ENCODE measurements at places on chromosomes 3 and 15. TPM values are rescaled to one million over a fixed set of nuclear protein-coding genes. Genes with fewer than 3 reads are reported as not detected.

The NMNAT3 gene
- total RNA-seq, result 7.6 TPM

- no peak for DNase-seq
Observed at GRCh38 chr3:122390665-122391064, 6.7 kb downstream of the FAM162A start.

- no peak for DNase-seq
Observed at GRCh38 chr3:128327606-128328031, 139.1 kb downstream of the DNAJB8 start.

DNA sequence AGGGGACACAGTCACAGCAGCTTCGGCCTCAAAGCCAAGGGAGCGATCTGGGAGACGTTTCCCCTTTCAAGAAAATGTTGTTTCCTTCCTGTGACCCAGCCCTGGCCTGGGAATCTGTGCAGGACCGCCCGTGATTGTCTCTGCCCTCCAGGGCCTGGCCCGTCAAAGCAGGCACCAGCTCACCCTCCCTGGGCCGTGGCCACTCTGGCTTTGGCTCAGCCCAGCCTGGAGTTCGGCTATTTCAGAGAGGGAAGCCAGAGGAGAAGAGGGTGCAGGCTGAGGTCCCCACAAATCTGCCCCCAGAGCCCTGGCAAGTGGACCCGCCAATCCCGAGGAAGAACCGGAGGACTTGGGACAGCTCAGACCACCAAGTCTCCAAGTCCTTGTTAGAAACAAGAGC lies 12.7 kb downstream of the GATA2 start:
- DNase-seq, result no peak

GRCh38 chr3:171155122-171155700 lies 128.7 kb upstream of the SLC2A2 start:
- DNase-seq, result no peak

- no peak for DNase-seq
Observed at GRCh38 chr3:61783993-61784718, 222.8 kb downstream of the PTPRG start.

- no peak for DNase-seq
Observed at GRCh38 chr15:89379818-89380217, 45.2 kb upstream of the POLG start.
